ENCODE measurements at places on chromosomes 6 and 20.

- H3K36me3 ChIP-seq = no peaks in the 10 kb centered on the region
- no peak for DNase-seq
- H3K4me3 ChIP-seq = no peak overlapping the region
- H3K27ac ChIP-seq = no peak overlapping the region
Measured at GRCh38 chr6:70973604-70974003, 16.7 kb upstream of the B3GAT2 start.

DNA sequence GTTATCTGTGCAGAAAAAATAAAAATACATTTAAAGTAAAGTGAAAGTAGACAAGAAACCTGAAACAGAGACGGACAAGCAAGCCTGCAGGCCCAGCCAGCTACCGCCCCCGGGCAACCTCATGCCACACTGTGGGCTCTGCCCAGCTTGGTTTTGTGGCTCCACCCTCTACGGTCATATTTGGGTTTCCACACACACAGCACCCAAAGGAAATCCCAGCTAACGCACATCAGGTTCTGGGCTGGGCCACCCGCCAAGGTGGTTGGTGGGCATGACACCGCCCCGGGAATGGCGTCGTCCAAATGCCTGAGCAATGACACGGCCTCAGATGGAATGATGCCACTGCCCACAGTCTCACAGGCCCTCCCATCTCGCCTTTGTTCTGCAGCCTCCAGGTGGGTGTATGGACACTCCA lies 22.9 kb downstream of the FAM110A start:
- H3K4me3 ChIP-seq = no peak overlapping the region
- H3K27ac ChIP-seq = no peak overlapping the region
- no peak for DNase-seq
- no peaks in the 10 kb centered on the region for H3K27me3 ChIP-seq

- H3K4me1 ChIP-seq = no peaks in the 10 kb centered on the region
- no peaks in the 10 kb centered on the region for H3K27me3 ChIP-seq
- no peak overlapping the region for H3K4me3 ChIP-seq
- DNase-seq = no peak
- H3K36me3 ChIP-seq = no peaks in the 10 kb centered on the region
- H3K27ac ChIP-seq = no peak overlapping the region
Measured at GRCh38 chr6:24245275-24245674, 112.6 kb downstream of the DCDC2 start.

GRCh38 chr6:94177429-94177828 lies 758.1 kb upstream of the EPHA7 start:
- H3K27ac ChIP-seq = no peak overlapping the region
- DNase-seq = no peak
- no peaks in the 10 kb centered on the region for H3K36me3 ChIP-seq
- no peaks in the 10 kb centered on the region for H3K27me3 ChIP-seq
- no peak overlapping the region for H3K4me3 ChIP-seq

GRCh38 chr6:13183415-13184088 lies 144.8 kb downstream of the TBC1D7 start:
- no peaks in the 10 kb centered on the region for H3K36me3 ChIP-seq
- DNase-seq = no peak
- H3K27ac ChIP-seq = no peak overlapping the region
- H3K27me3 ChIP-seq = no peaks in the 10 kb centered on the region

GRCh38 chr6:29887330-29887818 lies 55.0 kb upstream of the HLA-A start:
- no peaks in the 10 kb centered on the region for H3K36me3 ChIP-seq
- H3K27ac ChIP-seq = no peak overlapping the region
- H3K4me3 ChIP-seq = no peak overlapping the region
- H3K27me3 ChIP-seq = no peaks in the 10 kb centered on the region

DNA sequence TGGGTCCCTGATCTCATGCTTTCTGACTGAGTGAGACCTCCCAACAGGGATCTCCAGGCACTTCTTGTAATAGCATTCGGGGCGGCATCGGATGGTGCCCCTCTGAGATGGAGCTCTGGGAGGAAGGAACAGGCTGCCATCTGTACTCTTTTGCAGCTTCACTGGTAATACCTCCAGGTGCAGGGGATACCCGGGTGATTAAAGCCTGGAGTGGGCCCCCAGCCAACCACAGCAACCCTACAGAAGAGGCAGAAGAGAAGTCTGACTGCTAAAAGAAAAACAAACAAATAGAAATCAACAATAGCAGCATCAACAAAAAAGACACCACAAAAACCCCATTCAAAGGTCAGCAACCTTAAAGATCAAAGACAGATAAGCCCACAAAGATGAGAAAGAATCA lies 19.1 kb upstream of the PGK2 start:
- H3K36me3 ChIP-seq = no peaks in the 10 kb centered on the region
- no peak overlapping the region for H3K27ac ChIP-seq
- no peaks in the 10 kb centered on the region for H3K27me3 ChIP-seq
- H3K4me1 ChIP-seq = no peaks in the 10 kb centered on the region

DNA sequence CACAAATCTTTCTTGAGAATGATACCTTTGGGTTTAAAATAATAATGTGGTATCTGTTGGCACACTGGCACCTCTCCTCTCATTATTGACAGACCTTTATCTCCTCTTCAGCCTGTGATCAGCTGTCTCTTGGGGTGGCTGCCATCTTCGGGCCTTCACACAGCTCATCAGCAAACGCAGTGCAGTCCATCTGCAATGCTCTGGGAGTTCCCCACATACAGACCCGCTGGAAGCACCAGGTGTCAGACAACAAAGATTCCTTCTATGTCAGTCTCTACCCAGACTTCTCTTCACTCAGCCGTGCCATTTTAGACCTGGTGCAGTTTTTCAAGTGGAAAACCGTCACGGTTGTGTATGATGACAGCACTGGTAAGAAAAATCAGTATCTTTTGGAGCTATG lies 232.8 kb downstream of the GRIK2 start:
- H3K4me3 ChIP-seq = no peak overlapping the region
- no peaks in the 10 kb centered on the region for H3K36me3 ChIP-seq
- H3K27me3 ChIP-seq = no peaks in the 10 kb centered on the region
- DNase-seq = no peak

GRCh38 chr6:55822815-55823214 lies 52.6 kb downstream of the BMP5 start:
- H3K27ac ChIP-seq = no peak overlapping the region
- no peaks in the 10 kb centered on the region for H3K27me3 ChIP-seq
- no peak for DNase-seq
- H3K36me3 ChIP-seq = no peaks in the 10 kb centered on the region
- no peaks in the 10 kb centered on the region for H3K4me1 ChIP-seq

DNA sequence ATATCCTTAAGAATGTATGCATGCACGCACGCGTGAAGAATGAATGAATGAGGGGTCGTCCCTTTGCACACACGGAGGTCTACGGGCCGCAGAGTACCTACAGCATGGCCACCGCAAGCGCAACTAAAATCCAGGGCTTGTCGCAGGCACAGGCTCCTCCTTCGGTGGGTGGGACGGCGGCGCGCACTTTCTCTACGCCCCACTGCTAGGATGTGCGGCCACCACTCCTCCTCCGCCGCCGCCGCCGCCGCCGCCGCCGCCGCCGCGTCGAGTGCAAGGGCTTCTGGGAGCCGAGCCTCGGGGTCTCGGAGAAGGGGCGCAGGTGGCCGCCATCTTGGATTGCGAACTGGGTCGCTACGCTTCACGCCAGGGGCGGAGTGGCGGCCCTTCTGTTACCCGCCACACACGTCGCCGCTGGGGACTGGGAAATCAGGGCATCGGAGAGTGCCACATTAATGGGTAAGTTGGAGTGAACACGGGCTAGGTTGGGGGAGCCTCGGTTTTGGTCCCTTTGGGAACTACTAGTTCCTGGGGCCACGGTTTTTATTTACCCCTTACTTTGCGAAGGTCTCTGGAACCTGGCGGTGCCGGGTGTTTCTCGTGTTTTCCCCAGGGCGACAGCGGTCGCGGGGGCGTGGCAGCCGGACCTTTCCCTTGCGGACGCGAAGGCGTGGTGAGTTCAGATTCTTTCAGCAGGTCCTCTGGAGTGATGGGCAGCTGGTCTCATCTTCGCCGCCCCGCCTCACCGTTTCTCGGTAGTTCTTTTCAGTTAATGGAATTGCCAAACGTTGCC lies at the start of gene KPNA5:
Gene KPNA5, plus strand, starts transcription at position 332 of the 793 bp plus-strand sequence. Its CDS starts 124 bp downstream, at position 456.
- H3K4me3 ChIP-seq = peak within 1 kb of the TSS; percentile 89
- H3K27me3 ChIP-seq = no peaks in the 10 kb centered on the region
- DNase-seq = peak; percentile 92

- H3K27me3 ChIP-seq = no peaks in the 10 kb centered on the region
- 0 out of 2 replicates have a peak, but pooled peaks cover 3% of the 10 kb centered on the region for H3K36me3 ChIP-seq
- H3K4me3 ChIP-seq = peak within 1 kb of the TSS; percentile 83
Measured at GRCh38 chr6:43635387-43636307, at the start of gene MAD2L1BP. TSS of gene MAD2L1BP (plus strand) at chr6:43635840. CDS start at chr6:43635876, 36 bp downstream.

- no peaks in the 10 kb centered on the region for H3K4me1 ChIP-seq
- peaks cover 98% of the 10 kb centered on the region for H3K27me3 ChIP-seq
- no peak overlapping the region for H3K27ac ChIP-seq
- no peaks in the 10 kb centered on the region for H3K36me3 ChIP-seq
- no peak for DNase-seq
- H3K4me3 ChIP-seq = no peak overlapping the region
Measured at GRCh38 chr20:61927193-61927825, 138.4 kb downstream of the TAF4 start.

- peaks cover 81% of the 10 kb centered on the region for H3K27me3 ChIP-seq
- no peaks in the 10 kb centered on the region for H3K36me3 ChIP-seq
- H3K4me1 ChIP-seq = no peaks in the 10 kb centered on the region
- DNase-seq = no peak
- no peak overlapping the region for H3K4me3 ChIP-seq
Measured at GRCh38 chr6:1387876-1388629, 1.3 kb upstream of the FOXF2 start.

DNA sequence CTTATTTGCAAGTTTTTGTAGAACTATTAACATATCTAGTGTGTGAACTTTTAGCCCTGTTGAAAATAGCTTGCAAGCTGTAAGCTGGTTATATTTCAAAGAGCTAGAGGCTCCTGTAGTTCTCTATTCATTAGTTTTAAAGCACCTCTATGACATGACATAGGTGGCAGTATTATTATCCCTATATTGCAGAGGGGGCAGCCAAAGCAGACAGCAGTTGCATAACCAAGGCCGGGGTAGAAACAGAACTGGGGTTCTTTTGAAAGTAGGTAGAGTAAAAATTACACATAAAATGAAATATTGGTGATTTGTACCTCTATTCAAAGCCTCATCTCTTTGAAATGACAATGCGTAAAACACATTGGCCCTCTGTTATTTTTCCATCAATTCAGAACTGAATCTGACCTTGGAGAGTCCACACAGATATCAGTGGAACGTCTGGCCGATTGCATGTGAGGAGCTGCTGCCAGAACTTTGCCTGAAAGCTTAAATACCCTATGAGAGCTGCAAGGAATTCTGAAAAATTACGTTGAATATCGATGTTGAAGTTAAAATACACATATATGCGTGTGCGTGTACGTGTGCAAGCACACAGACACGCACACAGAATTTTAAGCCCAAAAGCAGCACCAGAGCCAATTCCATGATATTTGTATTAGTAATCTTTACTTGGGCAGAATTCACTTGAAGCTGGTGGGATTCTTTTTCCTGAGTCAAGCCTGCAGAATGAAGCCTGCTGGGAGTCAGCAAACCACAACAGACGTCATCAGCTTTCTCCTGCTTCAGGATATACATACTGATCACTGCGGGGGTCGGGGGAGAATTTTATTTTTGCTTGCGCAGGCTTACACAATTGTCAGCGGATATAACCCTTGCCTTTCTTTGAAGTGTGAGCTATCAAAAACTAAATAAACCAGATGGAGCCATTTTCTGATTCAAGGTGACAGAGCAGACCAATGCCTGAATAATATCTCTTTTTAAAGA lies 163.2 kb downstream of the PDE7B start:
- no peak for DNase-seq
- H3K4me1 ChIP-seq = no peaks in the 10 kb centered on the region
- no peak overlapping the region for H3K4me3 ChIP-seq
- no peaks in the 10 kb centered on the region for H3K36me3 ChIP-seq
- no peaks in the 10 kb centered on the region for H3K27me3 ChIP-seq
- H3K27ac ChIP-seq = no peak overlapping the region

DNA sequence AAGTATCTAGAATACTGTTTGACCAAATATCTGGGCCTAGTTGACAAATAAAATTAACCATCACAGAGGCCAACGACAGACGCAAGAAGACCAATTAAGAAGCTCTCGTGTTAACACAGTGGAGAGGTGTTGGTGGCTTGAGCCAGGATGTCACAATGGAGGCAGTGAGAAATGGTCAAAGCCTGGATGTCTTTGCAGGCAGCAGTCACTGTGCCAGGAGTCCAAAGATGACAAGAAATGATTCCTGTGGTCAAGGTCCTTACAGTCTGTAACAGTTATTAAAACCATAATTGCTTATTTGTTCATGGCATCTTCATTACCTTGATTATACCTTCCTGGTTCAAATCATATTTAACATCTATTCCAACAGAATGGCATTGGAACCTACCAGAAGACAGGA lies 91.3 kb upstream of the EDN1 start:
- no peak overlapping the region for H3K27ac ChIP-seq
- H3K4me3 ChIP-seq = no peak overlapping the region
- H3K4me1 ChIP-seq = no peaks in the 10 kb centered on the region

GRCh38 chr6:5557506-5557905 lies 296.2 kb downstream of the FARS2 start:
- H3K36me3 ChIP-seq = no peaks in the 10 kb centered on the region
- no peak overlapping the region for H3K27ac ChIP-seq
- H3K27me3 ChIP-seq = no peaks in the 10 kb centered on the region
- no peaks in the 10 kb centered on the region for H3K4me1 ChIP-seq
- DNase-seq = no peak

GRCh38 chr6:130494729-130495128 lies 128.9 kb downstream of the TMEM200A start:
- H3K4me1 ChIP-seq = no peaks in the 10 kb centered on the region
- no peak overlapping the region for H3K4me3 ChIP-seq
- H3K27ac ChIP-seq = no peak overlapping the region
- H3K36me3 ChIP-seq = no peaks in the 10 kb centered on the region

DNA sequence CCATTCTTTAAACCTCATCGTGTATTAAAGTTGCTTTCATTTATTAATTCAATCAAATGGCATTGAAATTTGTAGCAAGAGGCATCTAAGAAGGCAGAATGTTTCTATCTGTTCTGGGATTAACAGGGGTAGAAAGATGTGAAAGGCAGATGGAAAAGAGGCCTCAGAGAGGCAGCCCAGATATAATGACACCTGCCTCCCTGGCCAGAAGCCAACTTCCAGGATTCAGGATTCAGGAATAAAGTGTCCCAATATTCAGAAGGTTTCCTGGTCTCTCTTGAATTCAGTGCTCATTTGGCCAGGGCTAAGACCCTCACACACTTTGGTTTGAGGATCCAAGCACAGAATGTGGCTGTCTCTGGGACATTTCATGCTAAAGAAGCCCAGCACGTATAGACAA lies 39.9 kb downstream of the HLA-B start:
- no peak overlapping the region for H3K27ac ChIP-seq
- H3K4me1 ChIP-seq = no peaks in the 10 kb centered on the region
- no peak overlapping the region for H3K4me3 ChIP-seq
- no peak for DNase-seq
- no peaks in the 10 kb centered on the region for H3K27me3 ChIP-seq

DNA sequence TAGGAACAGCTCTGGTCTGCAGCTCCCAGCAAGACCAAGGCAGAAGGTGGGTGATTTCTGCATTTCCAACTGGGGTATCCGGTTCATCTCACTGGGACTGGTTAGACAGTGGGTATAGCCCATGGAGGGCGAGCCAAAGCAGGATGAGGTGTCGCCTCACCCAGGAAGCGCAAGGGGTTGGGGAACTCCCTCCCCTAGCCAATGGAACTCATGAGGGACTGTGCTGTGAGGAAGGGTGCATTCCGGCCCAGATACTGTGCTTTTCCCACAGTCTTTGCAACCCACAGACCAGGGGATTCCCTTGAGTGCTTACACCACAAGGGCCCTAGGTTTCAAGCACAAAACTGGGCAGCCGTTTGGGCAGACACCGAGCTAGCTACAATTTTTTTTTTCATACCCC lies 21.8 kb downstream of the HDDC2 start:
- H3K4me1 ChIP-seq = no peaks in the 10 kb centered on the region
- H3K27ac ChIP-seq = no peak overlapping the region
- no peak for DNase-seq
- no peak overlapping the region for H3K4me3 ChIP-seq
- H3K36me3 ChIP-seq = no peaks in the 10 kb centered on the region
